ENCODE measurements at places on chromosomes 2 and 18. TPM values are rescaled to one million over a fixed set of nuclear protein-coding genes. Genes with fewer than 3 reads are reported as not detected.

Gene OTOS
- total RNA-seq: 0.73 TPM

Gene C2orf69
- total RNA-seq: 20.7 TPM

DNA sequence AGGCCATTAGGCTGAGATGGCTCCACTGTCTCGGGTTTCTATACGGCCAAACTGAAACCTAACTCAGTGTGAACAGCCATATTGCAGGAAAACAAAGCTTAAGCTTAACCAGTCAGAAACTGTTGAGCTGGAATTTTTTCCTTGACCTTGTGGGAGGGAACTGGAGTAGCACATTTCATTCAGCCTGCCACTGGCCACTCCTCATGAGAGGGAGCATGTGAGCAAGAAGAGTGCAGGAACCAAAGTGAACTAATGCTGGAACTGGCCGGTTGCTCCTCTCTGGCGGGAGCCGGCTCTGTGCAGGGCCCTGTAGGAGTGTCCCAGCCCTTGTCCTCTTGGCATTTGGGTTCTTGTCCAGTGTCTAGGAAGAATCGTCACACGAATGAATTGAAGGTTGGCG is 5.9 kb upstream of the POLE4 start:
- H3K27ac ChIP-seq: no peak overlapping the region
- DNase-seq: no peak
- no peaks in the 10 kb centered on the region for H3K4me1 ChIP-seq
- H3K36me3 ChIP-seq: no peaks in the 10 kb centered on the region
- no peak overlapping the region for H3K4me3 ChIP-seq

DNA sequence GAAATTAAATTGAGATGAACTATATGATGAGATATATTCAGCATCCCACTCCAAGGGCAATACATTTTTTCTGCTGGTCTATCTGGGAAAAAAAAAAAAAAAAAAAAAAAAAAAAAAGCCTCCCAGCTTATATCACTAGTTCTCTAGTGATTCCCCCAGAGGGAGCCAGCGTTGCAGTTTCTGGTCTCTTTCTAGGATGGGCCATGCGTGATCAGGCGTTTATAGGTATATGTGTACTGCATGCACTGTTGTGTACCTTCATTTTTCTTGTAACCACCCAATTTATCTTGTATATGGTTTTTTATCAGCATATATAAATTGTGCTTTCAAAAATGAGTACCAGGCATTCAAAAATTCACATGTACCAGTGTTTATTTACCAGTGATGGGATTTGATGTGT is 35.1 kb downstream of the DCDC2C start:
- H3K27ac ChIP-seq: no peak overlapping the region
- no peak overlapping the region for H3K4me3 ChIP-seq
- peaks cover 14% of the 10 kb centered on the region for H3K27me3 ChIP-seq
- H3K4me1 ChIP-seq: no peaks in the 10 kb centered on the region
- no peaks in the 10 kb centered on the region for H3K36me3 ChIP-seq
- DNase-seq: peak; percentile 35

- peaks cover 3% of the 10 kb centered on the region for H3K36me3 ChIP-seq
- H3K4me3 ChIP-seq: no peak overlapping the region
- H3K27me3 ChIP-seq: no peaks in the 10 kb centered on the region
- no peak overlapping the region for H3K27ac ChIP-seq
- peaks cover 35% of the 10 kb centered on the region for H3K4me1 ChIP-seq
These were observed 15.4 kb downstream of the HK2 start for GRCh38 chr2:74849228-74849892.

GRCh38 chr18:25561918-25562317 is 210.0 kb upstream of the ZNF521 start:
- no peak overlapping the region for H3K27ac ChIP-seq
- H3K4me3 ChIP-seq: no peak overlapping the region
- peak; percentile 33 for DNase-seq
- no peaks in the 10 kb centered on the region for H3K4me1 ChIP-seq

DNA sequence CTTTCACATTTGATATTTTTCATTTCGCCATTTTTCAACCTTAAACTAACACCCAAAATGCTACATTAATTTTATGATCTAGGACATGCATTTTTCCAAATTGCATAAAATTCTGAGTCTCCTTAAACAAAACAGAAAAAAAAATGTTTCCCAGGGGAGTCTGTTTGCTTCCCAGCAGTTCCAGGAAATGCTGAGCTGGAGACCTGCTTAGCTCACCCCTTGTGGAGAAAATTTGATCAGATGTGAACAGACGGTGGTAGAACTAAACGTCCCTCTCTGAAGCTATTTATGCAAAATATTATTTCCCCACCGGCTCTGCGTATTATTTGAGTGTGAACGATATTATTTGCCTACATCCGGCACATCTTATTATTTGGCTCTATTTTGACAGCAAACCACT is 74.9 kb upstream of the AGAP1 start:
- H3K27me3 ChIP-seq: no peaks in the 10 kb centered on the region
- no peaks in the 10 kb centered on the region for H3K4me1 ChIP-seq
- no peak overlapping the region for H3K27ac ChIP-seq
- H3K36me3 ChIP-seq: no peaks in the 10 kb centered on the region
- no peak overlapping the region for H3K4me3 ChIP-seq

DNA sequence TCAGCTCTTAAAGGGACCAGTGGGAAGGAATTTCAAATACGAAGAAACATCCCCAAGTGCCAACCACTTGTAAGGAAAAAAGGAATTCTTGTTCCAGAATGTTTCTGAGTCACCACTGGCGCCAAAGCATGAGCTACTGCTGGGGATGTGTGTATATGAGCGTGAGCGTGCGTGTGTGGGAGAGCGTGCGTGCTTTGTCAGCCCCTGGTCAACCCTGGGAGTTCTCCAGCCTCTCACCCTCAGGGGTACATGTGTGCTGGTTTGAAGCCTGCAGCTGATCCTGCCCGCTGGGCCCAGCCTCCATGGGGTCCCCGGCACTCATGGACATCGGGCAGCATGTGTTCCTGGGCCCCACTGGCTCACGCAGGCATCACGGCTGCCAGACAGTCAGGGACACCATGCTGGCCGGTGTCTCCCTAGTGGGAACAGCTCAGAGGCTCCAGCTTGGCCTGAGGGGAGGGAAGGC is 17.1 kb downstream of the HS6ST1 start:
- DNase-seq: no peak
- H3K4me3 ChIP-seq: no peak overlapping the region
- no peaks in the 10 kb centered on the region for H3K36me3 ChIP-seq
- H3K4me1 ChIP-seq: peaks cover 35% of the 10 kb centered on the region
- H3K27me3 ChIP-seq: no peaks in the 10 kb centered on the region

Measured in SJCRH30 (cell line).